IPS DF 19.7 (cell line): ENCODE measurements at places on chromosomes 4 and X.

DNA sequence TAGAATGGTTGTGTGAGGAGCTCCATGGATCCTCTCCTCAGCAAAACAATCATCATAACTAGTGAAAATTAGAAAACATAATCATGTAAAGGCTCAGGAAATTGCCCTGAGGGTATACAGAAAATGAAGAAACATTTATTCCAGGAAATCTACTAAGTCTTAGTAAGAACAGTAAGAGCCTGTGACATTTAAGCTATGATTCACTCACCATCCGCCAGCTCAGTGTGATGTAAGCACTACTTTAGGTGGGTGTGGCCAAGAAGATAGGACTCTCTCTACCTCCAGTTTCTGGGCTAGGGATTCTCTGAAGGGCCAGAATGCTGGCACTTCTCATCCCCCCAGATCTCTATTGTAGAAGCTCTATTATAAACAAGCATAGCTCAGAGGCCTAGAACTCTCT lies 147.5 kb downstream of the DLG3 start:
- DNase-seq, result no peak

GRCh38 chr4:80073473-80074008 lies 512 bp upstream of the ANTXR2 start:
- no peak for DNase-seq

GRCh38 chr4:55398461-55398860 lies 2.7 kb downstream of the TMEM165 start:
- no peak for DNase-seq

- DNase-seq, result no peak
Observed at GRCh38 chr4:40687676-40688389, 58.2 kb upstream of the RBM47 start.

GRCh38 chrX:118666521-118666920 lies 60.9 kb upstream of the IL13RA1 start:
- DNase-seq, result no peak

GRCh38 chr4:82839624-82840023 lies 41.0 kb upstream of the SCD5 start:
- no peak for DNase-seq

- no peak for DNase-seq
Observed at GRCh38 chr4:84499624-84499982, 511 bp upstream of the NKX6-1 start.

- DNase-seq, result no peak
Observed at GRCh38 chrX:100681599-100681998, 37.6 kb downstream of the SRPX2 start.

GRCh38 chr4:1116838-1117237 lies 3.5 kb upstream of the RNF212 start:
- DNase-seq, result no peak

DNA sequence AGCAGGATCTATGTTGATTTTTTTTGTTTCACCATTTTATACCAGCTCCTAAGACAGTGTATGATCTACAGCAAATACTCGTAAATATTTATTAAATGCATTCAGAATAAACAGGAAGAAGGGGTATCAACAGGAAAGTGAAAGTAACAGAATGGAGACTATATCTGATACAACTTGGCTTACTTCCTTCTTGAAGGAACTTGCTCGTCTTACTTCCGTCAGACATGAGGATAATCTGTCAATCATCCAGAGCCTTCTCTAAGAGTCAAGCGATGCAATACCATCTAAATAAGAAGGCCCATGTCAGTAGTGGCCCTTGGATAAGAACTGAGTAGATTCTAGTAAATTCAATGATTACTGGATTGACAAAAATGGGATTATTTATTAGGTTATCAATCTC lies 84.2 kb downstream of the CAMK2D start:
- DNase-seq, result no peak

DNA sequence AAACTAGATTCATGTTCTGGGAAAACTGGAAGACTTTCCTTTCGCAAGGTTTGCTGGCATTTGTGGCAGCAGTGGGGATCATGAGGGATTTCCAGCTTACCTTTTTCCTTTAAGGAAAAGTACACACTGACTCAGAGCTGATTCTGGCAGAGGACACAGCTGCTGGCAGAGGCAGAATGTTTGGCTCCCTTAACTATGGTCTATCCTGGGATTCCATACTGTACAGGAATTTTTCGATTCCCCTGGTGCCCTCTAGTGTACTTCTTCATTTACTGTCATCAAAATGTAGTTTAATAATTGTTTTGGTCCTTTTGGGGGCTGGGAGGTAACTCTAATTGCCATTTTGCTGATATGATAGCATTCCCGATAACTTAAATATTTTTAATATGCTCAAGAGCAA lies 152.7 kb downstream of the GABRG1 start:
- no peak for DNase-seq

- no peak for DNase-seq
Observed at GRCh38 chr4:7648544-7649395, 214.0 kb upstream of the PSAPL1 start.

DNA sequence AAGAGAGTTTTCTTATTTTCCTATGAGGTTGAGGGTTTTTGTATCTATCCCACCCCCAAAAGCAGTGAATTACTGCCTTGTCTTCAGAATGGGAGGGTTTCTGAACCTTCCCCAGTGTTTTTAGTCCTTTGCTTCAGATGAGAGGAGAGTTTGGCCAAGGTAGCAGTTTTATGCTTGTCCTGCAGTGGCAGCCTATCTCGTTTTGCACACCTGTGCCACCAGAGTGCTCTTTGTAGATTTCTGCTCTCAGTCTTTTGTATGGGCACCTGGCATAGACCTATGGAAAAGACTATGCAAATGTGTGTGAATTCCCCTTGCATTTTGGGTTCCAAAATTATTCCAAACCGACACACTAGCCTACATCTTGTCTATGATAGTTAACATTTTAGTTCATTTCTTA lies 5.8 kb downstream of the TBC1D19 start:
- DNase-seq, result no peak

- no peak for DNase-seq
Observed at GRCh38 chr4:152540293-152540674, 4.4 kb upstream of the FBXW7 start.

GRCh38 chr4:99414401-99414800 lies 20.7 kb downstream of the ADH7 start:
- no peak for DNase-seq

DNA sequence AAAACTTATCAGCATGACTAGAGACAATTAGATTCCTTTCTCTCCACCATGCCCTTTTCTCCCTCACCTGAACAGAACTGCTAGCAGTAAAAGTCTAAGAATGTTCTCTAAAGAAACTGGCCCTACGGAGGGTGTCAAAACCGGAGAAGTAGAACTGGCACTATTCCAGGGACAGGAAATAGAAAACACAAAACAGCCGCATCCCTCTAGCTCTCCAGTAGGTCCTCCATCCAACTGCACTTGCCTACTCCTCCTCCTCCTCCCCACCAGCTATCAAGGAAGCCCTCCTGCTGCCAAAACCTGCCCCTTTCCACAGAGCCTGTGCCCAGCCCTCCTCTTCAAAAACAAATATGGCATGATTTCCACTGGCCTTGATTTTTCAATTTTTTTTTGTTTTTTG lies 28.4 kb downstream of the FUNDC1 start:
- DNase-seq, result no peak

DNA sequence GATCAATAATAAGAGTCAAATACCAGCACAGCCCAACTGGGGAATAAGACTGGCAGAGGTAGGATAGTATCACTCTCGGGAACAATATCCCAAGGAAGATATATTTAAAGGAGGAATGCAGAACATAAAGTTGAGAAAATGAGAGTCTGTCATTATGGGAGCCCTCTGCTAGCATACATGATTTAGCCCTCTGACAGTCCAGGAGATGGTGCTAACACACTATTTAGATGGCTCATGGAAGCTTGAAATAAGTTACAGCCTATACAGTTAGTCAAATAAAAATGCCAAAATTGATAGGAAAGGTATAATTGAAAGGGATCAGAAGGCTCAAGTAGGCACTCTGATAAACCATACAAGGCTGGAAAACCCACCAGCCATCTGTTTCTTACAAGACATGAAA lies 201.0 kb upstream of the NEIL3 start:
- no peak for DNase-seq

DNA sequence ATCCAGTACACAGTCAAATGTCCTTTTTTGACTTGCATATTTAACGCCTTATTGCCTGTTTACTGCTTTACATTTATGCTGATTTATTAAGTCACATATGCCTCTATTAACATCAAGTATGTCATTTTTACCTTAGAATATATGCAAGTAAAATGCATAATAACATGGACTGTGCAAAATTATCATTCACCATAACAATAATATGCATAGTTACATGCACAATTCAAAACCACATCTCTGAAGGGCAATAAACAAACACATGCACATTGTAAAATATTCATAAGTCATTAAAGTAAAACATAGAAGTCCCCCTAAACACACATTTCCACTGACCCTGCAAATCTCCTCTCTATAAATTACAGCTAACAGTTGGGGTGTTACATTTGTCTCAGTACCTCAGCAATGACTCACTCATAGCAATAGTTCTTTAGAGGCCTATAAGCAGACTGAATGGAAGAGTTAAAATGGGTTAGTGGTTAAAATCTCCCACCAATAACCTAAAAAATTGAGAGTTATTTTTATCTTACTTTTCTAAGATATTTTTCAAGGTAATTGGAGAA lies 61.1 kb downstream of the ADAMTS3 start:
- no peak for DNase-seq

GRCh38 chr4:68864438-68865187 lies 48.8 kb downstream of the UGT2B10 start:
- DNase-seq, result no peak

- peak; percentile 17 for DNase-seq
Observed at GRCh38 chr4:77433418-77433733, 172.2 kb upstream of the CXCL13 start.

- DNase-seq, result no peak
Observed at GRCh38 chrX:916230-916599, 285.6 kb downstream of the SHOX start.

GRCh38 chrX:104117759-104118158 lies 5.4 kb downstream of the ZCCHC18 start:
- DNase-seq, result no peak

GRCh38 chrX:40091691-40092421 lies 5.9 kb downstream of the BCOR start:
- DNase-seq, result no peak

DNA sequence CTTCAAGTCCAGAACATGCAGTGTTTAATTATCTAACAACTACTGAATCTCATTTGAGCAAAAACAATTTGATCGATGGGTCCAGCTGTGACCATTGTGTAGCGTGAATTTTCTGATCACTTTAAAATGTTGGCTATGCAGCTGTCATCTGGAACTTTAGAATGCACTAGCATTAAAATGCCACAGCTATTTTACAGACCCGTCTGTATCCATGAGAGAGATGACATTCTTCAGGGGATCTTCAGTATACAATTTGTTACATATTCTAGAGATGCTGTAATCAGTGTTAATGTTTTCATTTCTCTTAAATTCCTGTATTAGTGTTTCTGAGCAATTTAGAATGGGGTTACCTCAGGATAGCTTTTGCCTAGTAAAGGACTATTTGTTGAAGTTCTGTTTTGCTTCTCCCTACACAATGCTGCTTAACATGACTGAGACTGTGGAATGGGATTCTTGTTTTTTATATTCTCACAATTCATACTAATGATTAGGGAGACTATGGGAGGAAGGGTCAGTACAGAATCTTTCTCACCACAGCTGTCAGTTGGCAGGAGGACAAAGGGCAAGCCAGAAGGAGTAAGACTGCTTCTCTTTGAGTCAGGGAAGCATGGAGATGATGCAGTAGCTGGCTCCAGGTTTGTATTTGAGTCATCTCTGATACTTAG lies 13.2 kb upstream of the CTSO start:
- DNase-seq, result no peak

DNA sequence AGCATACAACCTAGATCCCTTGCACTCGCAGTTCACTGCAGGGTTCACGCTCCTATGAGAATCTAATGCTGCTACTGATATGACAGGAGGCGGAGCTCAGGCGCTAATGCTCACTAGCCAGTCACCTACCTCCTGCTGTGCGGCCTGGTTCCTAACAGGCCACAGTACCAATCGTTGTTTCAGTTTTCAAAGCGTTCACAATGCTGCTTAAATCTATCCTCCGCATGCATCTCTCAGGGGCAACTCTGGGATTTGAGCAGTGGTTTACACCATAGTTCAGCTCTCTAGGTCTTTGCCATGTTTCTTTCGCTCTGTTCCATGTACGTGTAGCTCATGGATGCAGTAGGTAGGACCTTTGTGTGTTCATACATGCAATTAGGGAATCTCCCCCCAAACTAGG lies 47.2 kb downstream of the CLOCK start:
- no peak for DNase-seq

- DNase-seq, result no peak
Observed at GRCh38 chr4:26008737-26009136, 94.7 kb downstream of the SMIM20 start.

GRCh38 chr4:121642876-121643585 lies 53.7 kb downstream of the ANXA5 start:
- no peak for DNase-seq

DNA sequence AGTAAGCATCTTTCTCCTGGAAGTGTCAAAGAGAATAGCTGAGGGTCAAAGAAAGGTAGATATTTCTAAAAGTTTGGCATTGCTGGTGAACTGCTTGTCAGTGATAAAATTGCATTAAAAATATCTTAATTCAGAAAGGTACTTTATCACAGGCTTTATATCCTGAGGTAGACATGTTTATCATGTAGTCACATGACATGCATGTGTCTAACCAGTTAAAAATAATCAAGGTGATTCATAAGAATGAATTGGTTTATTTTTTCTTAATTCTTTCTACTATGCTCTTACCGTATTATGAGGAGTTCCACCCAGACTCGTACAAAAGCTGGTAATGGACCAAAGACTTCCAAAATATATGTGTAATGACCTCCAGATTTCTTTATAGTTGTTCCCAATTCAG lies 6.1 kb downstream of the SLC7A11 start:
- DNase-seq, result no peak

DNA sequence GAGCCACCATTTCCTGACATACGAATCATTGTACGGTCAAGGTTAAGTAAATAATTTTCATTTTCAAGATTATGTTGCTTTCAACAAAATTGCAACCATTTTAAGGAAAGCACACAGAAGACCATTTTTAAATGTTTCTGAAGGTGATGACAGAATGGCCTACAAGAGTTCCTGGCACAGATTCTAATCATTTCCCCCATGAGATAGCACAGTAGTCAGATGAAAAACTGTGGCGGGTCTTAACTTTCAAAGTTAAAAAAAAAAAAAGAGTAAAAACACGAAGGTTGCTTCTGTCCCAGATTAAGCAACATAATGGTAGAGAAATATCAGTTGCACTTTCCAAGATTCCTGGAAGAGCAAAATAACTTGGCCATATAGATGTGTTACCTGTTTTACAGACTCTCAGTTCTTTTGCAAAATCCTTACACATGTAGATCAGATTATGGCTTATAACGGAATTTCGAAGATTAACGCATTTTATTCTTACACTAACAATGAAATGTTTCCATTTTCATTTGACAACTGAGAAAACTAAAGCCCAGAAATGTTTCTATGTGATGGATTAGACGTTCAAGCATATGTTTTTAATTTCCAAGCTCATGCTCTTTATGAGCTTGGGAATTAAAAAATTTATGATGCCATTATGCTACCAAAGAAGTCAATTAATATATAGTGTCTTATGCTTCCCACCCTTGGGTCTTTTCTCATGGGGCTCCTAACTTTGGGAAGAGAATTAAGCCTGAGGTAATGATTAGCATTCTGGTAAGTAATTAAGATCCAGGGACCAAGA lies 335.1 kb upstream of the CLNK start:
- DNase-seq, result no peak
